ENCODE measurements at places on chromosomes 11 and 22.
A peak's percentile ranks its signal among the peaks of the same experiment; 100 is the strongest.

GRCh38 chr11:889257-889656, 21.4 kb downstream of the CHID1 start:
- DNase-seq, result no peak

DNA sequence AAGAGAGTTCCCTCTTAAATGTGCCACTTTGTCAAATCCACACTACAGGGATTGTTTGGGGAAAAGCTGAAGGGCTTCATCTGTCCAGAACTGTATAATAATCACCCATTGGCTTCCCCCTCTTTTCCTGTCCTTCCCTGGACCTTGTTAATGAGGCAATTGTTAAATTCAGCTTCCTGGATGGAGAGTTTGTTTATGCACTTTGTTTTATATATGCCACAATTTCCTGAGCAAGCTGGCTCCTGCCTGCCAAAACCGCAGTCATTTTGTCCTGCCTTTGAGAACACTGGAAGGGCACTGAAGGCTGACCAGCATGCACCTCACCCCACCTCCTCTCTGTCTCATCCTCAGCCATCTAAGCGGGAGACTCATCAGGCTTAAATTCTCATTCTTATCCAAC, 86.2 kb downstream of the MSANTD4 start:
- no peak for DNase-seq

DNA sequence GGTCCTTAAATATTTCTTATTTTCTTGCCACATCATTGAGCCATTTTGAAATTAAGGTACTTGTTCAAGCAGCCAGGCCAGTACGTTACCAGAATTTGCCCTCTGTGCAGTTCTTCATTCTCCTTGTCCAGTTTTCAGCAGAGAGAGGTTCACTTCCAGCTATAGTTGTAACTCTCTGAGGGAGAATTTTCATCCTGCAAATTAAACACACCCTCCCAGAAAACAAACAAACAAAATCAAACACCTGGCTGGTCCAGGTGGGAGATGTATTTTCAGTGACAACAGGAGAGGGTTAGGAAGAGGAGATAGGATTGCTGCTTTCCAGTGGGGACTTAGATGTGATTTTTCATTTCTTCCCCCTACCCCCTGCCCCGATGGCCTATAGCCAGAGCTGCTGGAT, 45.0 kb downstream of the LHFPL7 start:
- DNase-seq, result no peak

DNA sequence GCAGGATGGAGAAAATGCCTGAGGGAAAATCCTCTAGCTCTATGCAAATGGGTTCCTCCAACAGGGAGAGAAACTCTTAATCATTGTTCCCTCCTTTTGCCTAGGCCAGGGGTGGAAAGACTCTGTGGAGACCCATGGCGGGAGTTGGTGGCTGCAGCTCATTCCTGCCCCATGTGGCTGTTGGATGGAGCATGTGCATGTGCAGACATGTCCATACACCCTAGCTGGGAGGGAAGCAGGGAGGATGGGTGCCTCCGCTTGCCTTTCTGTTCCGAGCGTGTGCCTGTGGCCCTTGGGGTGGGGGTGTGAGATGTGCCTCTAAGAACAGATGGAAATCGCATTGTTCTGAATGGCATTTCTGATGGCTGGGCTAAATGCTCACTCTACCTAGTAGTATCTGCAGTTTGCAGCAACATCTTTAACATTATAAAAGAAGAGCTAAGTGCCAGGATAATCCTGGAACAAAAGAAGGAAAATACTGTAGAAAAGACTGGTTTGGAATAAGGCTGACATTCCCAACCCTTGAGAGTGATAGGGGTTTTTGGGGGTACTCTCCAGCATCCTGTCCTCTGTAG, 31.7 kb downstream of the METTL15 start:
- DNase-seq, result no peak

GRCh38 chr22:48782326-48782725, 1045.3 kb downstream of the BRD1 start:
- DNase-seq, result no peak

- no peak for DNase-seq
These were observed 386.5 kb downstream of the SOX6 start for GRCh38 chr11:15969701-15970329.

GRCh38 chr22:45242778-45243191, 2.1 kb upstream of the KIAA0930 start:
- no peak for DNase-seq

DNA sequence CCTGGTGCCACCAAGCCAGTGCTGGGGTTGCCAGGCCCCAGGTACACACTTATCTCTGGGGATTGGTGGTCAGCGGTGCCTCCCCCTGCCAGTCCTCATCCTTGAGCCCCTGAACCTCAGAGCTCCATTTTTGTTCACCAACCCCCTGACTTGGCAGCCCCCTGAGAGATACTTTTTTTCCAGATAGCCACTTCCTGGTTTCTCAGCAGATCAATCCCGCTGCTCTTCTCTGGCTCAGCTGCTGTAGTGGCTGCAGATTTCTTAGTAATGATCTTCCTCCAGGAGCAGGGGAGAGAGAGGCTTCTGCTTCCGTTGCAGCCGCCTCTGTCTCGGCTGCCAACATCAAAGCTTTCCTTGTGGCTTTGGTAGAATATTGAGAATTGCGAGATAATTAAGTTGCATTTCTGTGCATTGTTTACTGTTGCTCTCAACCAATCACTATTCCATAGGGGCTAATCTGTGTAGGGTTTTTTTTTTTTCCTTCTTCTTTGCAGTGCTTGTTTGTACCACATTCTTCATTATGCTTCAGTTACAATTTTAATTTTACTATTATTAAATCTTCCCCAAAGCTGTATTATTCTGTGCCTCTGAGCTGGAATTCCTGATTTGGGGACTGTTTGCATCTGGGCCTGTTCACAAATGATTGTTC, 92.1 kb downstream of the PKNOX2 start:
- DNase-seq, result no peak

- DNase-seq, result no peak
These were observed 6.3 kb upstream of the PYGM start for GRCh38 chr11:64765851-64766665.

GRCh38 chr11:61697078-61697502, 16.9 kb downstream of the DAGLA start:
- DNase-seq, result no peak

DNA sequence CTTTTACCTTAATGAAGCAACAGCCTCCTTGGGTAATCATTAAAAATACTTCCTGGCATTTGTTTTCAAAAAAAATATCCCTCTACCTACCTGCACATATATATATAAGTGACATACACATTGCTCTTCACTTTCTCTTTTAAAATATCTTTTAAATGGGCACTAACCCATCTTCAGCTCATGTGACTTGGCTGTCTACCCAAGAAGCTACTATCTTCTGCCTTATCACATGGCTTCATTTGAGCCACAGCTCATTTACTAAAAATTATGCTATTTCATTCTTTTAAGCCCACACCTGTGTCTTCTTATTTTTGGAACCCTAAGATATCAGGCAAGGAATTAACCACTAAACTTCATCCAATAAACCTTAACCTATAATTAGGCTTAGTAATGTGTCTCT, 37.0 kb upstream of the SOX6 start:
- DNase-seq, result no peak

DNA sequence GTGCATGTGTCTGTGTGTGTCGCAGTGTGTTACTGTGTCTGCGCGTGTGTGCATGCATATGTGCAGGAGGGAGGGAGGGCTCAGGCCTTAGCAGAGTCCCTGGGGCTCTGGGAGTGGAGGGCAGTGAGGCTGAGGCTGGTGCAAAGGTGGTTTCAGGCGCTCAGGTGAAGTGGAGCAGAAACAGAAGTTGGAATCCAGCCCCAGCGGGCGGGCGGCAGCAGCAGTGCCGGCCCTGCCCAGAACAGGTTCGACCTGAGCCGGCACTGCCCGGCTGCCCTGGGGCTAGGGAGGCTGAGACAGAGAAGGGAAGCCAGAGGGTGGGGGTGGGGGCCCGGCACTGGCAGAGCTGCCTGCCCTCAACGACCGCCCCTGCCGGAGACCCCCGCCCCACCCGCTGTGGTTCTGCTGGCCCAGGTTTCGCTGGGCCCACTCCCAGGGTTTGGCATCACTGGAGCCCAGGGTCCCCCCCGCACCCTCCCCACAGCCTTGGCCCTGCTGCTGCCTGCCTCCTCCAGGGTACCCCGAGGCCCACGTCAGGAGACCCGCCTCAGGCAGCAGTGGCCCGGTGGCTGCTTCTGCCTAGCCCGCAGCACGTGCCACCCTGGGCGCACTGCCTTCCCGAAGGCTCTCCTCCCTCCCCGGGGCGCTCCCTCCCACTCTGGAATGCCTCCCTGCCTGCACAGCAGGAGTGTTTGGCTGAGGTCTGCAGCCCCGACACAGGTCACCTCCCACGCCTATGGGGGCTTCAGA, 13.3 kb downstream of the ASCL2 start:
- DNase-seq, result no peak

- DNase-seq, result no peak
These were observed 5.8 kb upstream of the PPIL2 start for GRCh38 chr22:21659864-21660525.

DNA sequence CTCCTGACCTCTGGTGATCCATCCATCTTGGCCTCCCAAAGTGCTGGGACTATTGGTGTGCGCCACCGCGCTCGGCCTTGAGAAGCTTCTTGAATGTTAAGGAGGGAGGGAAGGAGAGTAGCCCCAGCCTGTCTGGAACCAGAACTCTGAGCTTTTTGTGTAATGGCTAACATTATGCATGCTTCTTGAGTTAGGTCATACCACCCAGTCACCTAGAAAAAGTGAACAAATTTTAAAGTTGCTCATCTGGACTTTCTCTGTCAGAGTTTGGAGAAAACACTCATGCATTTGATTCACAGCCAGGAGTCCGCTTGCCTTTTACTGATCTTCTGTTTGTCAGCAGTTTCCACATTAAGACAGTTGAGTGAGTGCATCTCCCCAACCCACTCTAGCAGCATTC, 82.1 kb downstream of the PPP6R3 start:
- no peak for DNase-seq

DNA sequence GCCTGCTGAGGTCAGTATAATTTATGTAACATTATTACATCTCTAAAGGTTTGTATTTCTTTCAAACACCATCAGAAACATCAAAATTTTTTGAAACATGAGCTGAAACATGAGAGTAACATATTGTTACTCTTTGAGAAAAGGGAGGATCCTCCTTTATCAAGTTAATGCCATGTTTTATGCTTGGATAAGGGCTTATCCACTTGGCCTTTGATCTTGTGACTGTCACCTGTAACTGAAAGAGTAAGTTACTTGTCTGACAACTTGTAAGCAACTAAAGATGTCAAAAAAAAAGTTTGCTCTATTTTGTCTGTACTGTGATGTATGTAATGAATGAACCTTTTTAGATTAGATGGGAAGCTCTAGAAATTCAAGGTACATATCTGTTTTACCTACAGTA, 59.6 kb downstream of the FAR1 start:
- DNase-seq, result no peak

GRCh38 chr11:17812865-17813187, 78.2 kb downstream of the KCNC1 start:
- DNase-seq, result no peak

DNA sequence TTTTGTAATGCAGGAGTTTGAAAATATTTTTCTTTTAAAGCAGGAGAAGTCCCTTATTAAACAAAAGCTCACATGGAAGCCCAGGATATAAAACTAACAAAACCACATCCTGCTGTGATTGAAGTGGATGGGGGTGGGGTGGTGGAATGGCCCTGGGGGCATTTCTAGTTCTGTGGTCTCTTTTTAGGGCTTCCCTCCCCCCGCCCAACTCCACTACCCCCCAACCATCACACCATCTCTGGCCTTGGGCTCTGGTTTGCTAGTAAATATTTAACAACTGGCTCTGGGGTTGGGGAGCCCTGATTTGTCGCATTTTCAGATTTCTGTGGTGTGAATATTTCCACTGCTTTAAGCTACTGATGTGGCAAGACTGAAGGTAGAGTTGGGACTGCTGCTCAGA, 279.6 kb upstream of the PLET1 start:
- no peak for DNase-seq

DNA sequence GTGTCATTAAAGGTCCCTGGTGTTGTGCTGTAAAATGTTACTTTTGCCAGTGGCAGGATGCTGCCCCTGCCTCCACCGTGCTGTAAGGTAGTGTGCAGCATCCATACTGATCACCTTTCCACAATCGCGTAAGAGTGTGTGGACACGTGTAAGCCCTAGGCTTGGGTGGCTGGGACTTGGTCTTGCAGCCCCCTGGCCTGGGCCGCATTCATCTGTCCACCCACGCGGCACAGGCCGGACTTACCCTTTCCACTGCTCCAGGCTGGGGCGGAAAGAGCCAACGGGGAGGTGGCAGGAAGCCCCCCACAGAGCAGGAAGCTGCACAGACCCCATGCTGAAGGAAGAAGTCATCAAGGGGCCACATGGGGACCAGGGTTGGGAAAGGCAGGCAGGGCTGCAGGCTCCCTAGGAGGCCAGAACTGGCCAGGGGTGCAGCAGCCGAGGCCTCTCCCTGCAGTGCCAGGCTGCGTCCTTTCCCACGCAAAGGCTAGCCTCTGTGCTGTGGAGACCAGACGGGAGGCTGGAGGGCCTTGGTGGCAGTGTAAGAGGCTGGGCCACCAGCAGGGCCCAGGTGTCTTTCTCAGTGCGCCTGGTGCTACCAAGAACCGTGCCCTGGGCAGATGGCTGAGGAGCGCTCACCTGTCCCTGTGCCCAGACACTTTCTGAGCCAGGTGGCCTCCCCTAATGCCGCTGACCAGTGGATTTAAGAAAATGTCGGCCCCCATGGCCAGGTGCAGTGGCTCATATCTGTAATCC, 11.7 kb upstream of the TMEM191C start:
- DNase-seq, result no peak

DNA sequence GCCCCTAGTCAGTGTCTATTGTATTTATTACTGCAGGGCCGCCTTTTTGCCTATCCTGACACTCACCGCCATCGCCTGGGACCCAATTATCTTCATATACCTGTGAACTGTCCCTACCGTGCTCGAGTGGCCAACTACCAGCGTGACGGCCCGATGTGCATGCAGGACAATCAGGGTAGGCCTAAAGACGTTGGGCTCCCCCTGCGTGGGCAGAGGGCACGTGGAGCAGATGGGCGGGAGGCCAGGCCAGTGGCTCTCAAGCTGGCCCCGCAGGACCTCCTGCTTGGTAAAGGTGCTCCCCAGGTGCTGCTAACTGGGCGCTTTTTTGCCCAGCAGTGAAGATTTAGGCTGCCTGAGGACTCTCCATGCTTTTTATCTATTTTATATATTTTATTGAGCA, 22.5 kb downstream of the CAT start:
- DNase-seq, result no peak

GRCh38 chr11:61747192-61747966, 5.1 kb upstream of the MYRF start:
- DNase-seq, result peak; percentile 28

- no peak for DNase-seq
These were observed 47.8 kb downstream of the DDIAS start for GRCh38 chr11:82949352-82949751.

DNA sequence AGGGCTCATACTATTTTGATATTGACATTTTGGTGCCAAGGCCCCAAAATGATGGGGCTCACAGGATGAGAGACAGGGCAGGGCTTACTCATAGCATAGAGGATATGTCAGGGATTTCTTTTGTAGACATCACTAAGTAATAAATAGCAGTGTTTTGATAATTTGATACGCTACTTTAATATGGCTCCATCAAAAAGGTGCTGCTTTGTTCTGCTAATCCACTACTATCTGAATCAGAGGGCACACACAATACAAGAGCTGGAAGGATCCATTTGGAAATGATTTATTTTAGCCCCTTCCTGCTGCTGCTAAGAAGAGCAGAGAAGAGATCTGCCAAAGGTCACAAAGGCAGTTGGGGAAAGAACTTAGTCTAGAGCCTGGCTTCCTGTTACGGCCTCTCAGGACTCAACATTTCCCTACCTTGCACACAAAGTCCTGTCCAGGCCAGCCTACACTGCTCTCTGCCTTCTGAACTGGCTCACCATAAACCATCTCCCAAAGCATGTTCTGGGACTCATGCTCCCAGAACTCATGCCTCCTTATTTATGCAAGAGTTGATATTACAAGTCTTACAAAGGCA, 261.3 kb upstream of the ARHGAP20 start:
- DNase-seq, result no peak

- no peak for DNase-seq
These were observed 30.2 kb upstream of the SWAP70 start for GRCh38 chr11:9633679-9634078.

All from activated T-cell treated with anti-CD3 and anti-CD28 coated beads for 1 hour (primary cell).